ENCODE measurements at places on chromosomes 16 and 17.

DNA sequence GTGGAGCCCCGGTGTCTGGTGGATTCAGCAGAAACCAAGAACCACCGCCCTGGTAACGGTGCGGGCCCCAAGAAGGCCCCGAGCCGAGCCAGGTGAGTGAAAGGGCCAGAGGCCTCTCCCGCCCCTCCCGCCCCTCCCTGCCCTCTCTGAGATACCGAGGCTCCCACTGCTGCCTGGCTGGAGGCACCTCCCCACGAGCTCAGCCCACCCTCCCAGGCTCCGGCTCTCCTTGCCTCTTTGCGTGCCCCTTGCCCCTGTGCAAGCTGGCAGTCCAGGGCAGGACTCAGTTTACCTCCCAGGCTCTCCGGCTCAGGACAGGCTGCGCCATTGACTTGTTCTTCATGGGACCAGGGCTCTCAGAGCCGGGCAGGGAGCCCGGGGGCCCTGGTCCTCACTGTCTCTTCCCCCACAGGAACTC lies 14.1 kb upstream of the MYO15B start:
- no peak for DNase-seq

DNA sequence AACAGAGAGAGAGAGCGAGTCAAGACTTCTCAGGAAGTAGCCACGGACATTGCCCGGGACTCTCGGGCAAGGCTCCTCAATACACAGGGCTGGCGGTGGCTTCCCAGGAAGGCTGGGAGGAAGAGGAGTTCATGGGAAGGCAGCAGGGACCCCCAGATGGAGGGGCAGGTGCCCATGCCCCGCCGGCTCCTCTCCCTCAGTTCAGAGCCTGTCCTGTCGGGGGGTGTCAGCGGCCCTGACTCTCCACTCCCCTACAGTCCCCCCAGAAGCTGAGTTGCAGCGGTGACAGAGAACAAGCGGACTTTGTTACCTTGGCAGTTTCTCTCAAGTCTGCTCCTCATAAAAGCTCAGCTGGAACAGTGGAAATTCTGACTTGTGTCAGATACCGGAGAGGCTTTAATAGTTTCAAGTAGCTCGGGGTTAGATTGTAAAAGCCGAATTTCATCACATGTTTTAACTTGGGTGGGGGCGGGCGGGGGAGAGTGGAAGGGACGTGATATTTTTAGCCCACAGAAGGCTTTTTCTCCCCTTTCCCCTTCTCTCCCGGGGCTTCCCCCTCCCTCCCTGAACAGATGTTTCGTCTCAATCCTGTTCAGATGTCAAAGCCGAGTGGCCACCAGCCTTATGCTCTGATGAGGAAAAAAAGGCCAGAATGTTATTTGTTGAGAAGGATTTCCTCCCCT lies 65.2 kb downstream of the NKD1 start:
- no peak for DNase-seq

DNA sequence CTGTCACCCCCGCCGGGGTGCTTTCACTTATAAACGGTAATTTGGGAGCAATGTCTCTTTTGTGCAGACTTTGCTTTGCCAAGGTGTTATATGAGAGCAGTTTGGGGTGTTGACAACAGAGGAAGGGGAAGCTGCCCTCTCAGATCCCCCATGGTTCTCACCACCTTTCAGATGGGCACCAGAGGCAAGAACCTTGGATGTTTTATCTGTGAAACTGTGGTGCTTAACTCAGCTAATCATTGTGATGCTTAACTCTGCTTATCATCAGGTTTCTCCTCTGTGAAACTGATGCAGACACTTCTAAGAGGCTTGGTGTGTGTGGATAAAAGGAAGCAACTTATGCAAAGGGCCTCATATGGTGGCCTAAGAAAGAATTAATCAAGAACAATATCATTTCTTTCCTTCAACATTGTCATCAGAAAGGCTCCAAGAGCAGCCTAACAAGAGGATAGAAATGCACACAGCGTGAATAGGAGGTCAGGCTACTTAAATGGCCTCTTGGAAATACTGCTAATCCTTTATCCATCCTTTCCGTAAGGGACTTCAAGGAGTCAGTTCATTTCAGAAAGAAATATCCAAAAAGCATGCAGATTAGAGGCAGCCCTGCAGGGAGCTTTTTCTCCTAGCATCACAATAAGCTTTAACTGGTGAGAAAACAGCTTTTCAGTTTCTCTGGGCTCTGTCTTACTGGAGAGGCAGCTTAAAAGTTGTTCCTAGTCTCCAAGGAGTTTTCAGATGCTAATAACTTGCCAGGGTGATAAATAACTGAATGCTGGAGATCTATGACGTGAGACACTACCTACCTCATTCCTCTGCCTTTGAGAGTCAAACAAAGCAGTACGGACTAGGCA lies 55.1 kb upstream of the CLEC3A start:
- DNase-seq: no peak

GRCh38 chr16:81715358-81716196 lies 63.5 kb upstream of the PLCG2 start:
- DNase-seq: no peak

DNA sequence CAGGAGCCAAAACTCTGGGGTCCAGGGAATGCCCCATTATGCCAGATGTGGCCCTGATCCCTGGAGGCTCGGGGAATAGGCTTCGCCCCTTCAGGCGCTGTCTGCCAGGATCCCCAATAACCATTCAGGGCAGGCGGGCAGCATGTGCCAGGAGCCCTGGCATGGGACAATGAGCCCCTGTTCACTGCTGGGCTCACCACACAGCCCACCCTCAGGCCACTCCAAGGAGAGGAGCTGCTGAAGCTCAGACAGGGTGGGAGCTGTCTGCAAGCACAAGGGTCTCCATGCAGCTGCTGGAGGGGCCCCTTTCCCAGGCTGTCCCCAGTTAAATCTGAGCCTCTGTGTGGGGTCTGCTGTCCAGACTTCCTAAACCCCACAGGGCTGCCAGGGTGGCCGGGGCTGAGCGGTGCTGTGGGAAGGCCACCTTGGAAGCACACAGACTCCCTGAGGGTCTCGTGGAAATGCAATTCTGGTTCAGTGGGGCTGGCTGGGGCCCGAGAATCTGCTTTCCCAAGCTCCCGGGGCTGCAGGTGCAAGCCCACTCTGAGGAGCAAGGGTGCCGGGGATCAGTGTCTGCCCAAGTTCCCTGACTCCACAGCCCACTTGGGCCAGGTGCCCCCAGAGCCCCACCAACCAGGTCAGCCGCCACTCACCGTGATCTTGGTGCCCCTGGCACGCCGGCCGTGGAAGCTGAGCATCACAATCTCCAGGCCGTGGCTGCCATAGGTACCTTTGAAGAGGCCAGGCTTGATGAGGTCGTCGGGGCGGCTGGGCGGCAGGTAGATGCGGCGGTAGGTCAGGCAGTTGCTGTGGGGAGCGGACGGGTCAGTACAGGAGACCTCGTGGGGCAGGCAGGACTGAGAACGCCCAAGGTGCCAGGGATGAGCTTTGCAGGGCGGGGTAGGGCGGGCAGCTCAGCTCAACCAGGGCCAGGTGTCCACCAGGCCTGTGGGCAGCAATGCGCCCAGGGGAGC lies 17.7 kb upstream of the C16orf95 start:
- no peak for DNase-seq

DNA sequence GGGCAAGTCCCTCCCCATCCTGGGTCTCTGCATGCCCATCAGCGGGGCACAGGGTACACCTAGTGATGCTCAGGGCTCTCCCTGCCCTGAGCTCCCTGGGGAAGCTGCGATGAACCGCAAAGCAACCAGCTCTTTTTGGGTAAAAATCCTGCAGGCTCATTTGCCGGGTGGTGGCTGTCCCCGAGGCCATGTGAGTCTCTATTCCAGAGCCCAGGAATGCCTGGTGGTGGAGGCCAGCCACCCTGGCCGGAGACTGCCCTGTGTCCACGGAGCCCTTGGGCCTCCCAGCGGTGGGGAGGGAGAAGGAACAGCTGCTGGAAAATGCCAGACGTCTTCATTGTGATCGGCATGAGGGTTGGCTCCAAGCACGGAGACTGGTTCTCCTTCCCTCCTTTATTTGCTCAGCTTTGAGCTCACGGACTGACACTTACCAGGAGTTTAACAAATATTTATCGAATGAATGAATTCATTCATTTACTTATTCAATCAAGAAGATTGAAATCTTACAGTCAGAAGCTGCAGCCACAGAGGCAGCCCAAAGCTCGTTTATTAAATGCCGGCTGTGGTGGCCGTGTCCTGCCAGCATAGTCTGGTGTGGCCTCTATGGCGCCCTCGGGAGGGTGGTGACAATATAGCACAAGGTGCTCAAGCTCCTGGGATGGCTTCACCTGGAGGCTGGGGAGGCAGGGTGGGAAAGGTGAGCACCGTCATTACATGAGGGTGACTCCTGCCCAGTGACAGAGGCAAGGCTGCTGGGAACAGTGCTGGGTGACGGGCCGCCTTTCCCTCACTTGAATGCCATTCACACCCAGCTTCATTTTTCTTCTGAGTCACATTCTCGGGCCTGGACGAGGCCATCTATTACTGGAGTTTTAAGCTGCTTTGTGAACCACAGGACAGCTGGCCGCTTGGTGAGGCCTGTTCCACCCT lies 31.1 kb upstream of the JPH3 start:
- no peak for DNase-seq

- no peak for DNase-seq
These were observed 30.1 kb downstream of the INTS2 start for GRCh38 chr17:61897548-61898180.

DNA sequence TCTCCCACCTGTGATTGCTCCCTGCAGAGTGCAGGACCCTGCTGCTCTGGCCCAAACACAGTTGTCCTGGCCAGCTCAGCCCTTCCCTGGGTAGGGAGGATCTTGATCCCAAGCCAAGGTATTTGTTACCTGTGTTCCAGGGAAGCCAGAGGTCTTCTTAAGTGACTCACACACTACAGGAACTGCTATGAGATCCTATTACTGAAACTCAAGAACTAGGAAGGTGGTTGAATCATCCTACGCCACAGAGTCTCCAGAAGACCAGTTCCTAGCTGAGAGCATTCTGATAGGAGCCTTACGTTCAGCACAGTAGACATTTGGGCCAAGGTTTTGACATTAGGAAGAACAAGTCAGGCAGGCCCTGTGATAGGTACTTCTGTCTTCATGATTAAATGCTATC lies 12.0 kb downstream of the CHST6 start:
- peak; percentile 40 for DNase-seq

GRCh38 chr17:81173052-81173761 lies 7.2 kb upstream of the AATK start:
- DNase-seq: no peak

DNA sequence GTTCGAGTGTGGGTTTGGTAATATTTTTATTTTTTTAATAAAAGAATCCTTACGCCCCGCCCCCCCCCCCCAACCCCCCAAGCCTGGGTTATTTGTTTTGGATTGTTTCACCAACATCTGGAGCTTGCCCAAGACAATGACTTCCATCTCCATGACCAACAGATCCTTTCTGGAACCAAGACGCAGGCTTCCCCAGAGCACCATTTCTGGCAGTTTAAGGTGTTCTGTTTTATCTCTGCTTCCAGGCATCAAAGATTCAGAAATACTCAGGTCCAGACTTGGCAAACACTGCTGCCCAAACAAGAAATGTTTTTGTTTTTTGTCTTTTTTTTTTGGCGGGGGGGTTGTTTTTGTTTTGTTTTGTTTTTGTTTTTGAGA lies 56.1 kb downstream of the PLXDC1 start:
- DNase-seq: no peak

DNA sequence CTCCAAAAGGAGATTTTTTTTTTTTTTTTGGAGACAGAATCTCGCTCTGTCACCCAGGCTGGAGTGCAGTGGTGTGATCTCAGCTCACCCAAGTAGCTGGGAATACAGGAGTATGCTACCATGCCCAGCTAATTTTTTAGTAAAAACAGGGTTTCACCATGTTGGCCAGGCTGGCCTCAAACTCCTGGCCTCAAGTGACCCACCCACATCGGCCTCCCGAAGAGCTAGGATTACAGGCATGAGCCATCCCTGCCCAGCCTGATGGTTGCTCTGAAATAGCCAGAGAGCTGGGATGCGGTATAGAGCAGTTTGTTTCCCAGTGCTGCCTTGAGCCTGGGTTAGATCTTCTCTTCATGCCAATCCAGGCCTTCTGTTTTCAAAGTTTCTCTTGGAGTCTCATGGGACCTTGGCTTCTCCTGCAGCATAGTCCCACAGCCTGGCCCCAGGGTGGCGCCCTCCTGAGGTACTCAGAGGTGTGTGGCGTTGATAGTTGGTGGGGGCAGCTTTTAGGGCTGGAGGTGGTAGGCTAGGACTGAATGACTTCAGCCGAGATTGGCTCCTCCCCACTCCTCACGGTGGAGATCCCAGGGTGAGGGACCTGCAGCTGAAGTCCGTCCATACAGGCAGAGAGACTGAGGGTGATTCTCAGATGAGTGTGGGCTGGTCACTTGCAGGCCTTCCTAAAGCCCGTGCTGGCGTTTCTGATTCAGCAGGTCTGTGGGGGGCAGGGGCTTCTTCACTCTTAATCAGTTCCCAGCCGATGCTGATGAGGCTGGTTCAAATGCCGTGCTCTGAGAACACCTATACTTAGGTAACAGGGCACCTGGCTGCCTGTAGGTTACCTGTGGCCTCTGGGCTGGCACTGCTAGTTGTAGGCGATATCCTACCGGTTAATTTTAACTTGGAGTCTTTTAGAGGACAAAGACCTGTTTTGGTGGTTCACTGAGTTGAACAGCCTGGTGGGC lies 52.0 kb downstream of the TNFRSF13B start:
- no peak for DNase-seq

DNA sequence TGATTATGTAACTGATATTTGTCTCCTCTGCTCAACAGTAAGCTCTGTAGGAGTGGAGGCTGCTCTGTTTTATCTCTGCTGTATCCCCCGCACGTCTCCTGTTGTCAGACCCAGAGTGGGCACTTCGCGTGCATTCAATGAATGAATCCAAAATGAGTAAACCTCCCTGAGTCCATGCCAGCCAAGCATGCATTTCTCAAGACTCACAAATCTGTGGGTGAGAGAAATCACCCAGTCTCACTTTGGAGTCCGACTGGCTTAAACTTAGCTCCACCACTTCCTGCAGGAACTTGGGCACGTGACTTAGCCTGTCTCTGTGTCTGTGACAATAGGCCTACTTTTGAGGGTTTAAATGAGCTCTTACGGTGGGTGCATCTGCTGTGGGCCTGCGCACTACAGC lies 3.7 kb downstream of the PNPO start:
- DNase-seq: no peak

GRCh38 chr16:31333686-31334649 lies 21.0 kb upstream of the ITGAX start:
- no peak for DNase-seq

All from non-pigmented ciliary epithelial cell (primary cell).